ENCODE measurements at places on chromosomes 4 and X.

- DNase-seq = peak; percentile 70
These were observed 240.6 kb downstream of the AFAP1 start for GRCh38 chr4:7699031-7699430.

GRCh38 chrX:72105436-72105835 is 26.3 kb downstream of the RTL5 start:
- no peak for DNase-seq

GRCh38 chr4:88737307-88737941 is 39.8 kb upstream of the NAP1L5 start:
- DNase-seq = no peak

DNA sequence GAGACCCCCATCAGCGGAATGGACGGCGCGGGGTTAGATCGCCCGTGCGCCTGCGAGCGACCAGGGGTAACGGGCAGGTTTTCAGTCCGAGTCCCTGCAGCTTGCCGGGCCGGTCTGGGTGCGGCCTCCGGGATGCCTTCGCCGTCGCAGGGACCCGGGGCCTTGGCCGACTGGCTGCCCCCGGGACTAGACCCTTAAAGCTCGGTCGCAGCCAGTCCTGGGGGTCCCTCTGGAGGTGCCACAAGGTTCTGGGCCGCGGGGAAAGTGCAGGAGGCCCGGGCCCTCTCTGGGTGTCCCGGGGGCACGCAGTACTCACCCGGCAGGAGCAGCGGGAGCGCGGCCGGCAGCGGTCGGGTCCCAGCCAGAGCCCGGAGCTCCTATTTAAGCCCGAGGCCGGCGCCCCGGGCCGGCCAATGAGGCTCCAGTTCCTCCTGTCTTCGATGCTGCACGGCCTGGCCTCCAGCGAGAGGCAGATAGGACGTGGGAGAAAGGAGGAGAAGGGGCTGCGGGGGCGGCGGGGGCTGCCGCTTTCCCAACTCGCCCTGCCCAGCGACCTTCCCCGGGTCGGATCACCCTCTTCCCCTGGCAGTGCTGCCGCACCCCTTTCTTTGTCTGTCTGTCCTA is at the start of gene SPON2:
Gene SPON2, minus strand, starts transcription at position 356 of the 624 bp plus-strand sequence.
- DNase-seq = no peak

DNA sequence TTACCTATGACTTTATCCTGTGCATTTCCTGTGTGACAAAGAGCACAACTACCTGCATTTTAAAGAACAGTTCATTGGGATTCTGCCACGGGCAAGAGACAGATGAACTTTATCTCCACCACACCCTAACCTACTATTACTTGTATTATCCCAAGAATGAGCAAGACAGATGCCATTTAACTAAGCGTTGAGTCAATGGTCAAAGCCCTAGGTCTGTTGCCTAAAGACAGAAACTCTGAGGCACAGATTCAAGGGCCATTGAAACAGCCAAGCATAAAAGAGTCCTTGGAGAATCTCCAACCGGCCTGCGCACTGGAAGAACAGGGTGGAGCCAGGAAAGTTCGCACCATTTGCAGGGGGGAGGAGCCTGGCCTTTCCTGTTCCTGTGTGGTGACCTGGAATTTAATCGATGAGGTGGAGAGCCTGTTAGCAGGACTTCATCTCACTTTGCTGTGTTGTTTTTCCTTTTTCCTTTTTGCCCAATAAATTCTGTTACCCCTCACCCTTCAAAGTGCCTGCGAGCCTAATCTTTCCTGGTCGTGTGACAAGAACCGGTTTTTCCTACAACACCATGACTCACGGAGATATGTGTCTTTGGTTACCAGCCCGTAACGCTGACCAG is 146.4 kb upstream of the DIAPH2 start:
- DNase-seq = no peak

DNA sequence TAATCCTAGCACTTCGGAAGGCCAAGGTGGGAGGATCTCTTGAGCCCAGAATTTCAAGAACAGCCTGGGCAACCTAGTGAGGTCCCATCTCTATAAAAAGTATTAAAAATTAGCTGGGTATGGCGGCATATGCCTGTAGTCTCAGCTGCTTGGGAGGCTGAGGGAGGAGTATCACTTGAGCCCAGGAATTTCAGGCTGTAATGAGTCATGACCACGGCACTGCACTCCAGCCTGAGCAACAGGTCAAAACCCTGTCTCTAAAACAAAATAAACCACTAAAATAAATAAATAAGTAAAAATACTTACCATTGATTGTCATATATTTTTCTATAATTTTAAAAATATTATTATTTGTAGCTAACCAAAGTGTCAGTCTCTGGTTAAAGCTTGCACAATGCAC is 315.6 kb upstream of the SMIM31 start:
- no peak for DNase-seq

GRCh38 chr4:93127489-93127888 is 701.1 kb upstream of the ATOH1 start:
- DNase-seq = no peak

DNA sequence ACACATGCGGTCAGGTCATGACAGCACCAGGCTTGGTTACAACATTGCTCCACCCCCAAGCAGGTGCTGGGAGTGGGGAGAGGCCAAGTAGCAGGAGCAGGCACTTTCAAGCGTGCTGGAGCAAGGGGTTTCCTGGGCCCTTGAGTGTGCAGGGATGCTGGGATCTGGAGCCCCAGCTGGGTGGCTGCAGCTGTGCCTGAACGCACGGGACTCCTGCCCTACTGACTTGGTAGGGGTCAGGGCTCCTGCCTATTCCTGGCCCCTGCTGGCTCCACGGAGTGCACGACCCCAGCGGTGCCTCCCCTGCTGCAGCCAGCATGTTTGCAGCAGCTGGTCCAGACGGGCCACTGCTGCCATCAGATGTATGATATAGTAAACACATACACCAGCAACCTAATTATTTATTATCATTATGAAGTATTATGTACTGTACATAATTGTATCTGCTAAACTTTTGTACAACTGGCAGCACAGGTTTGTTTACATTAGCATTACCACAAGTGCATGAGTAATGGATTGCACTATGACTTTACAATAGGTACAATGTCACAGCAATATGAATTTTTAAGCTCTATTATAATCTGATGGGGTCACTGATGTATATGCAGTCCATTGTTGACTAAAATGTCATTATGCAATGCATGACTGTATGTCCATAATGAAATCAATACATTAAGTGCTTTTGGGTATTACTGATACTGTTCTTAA is 620.6 kb downstream of the RAPGEF2 start:
- DNase-seq = no peak

DNA sequence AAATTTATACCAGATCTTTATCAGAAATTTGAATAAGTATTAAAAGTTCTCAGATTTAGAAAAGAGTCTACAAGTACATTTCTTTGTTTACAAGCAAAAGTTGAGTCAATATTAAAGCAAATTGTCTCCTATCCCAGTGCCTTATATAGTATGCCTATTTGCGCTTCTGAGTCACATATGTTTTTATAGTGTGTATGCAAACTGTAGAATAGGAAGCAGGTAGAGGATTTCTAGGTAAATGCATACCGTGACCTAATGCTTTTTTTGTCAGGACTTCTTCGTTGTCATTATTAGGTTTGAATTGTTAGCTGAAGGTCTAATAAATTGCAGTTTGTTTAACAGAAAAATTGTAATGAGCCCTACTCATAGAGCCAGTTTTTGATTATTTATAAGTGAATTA is 22.2 kb downstream of the CEP44 start:
- no peak for DNase-seq

DNA sequence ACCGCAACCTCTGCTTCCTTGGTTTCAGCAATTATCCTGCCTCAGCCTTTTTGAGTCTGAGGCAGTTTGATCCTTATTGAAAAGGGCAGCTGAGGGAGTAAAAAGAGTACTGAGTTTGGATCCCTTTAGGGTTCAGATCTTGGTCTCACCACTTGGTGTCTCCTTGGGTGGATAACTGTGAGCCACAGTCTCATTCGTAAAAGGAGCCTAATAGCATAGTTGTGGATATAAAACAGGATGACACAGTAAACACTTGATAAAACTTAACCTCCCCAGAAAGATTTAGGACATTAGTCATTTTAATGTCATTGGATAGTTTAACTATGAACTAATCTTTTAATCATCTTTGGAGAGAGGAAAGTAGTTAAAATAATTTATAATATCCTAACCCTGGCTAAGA is 173.0 kb downstream of the ANK2 start:
- no peak for DNase-seq

GRCh38 chr4:112973750-112974251 is 75.7 kb upstream of the ANK2 start:
- no peak for DNase-seq

DNA sequence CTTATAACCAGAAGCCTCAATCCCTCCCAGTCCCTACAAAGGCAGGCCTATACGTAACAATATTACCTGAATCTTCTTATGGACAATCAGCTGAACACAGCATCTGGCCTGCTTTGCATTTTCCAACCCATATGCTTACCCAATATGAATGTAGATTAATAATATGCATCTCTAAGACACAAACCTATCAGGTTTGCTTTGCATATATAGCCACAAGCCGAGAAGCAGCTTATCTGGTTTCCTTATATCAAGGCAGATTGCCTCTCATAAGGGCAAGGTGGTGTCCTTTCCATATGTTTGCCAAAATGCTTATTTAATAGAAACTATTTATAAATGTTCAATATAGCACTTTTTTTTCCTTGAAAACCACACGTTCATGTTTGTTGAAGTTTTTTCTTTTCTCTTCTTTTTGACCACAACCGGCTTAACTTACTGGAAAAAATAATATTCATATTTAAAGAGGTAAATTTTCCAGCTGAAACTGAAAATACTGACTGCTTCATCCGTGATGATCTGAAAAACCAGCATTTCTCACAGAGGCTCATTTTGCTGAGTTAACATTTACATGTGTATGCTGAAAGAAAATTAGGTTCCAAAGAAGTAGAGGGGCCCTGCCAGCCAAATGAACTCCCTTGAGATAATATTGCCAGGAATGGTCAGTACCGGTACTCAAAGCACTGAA is 3.8 kb downstream of the IL21 start:
- DNase-seq = no peak

DNA sequence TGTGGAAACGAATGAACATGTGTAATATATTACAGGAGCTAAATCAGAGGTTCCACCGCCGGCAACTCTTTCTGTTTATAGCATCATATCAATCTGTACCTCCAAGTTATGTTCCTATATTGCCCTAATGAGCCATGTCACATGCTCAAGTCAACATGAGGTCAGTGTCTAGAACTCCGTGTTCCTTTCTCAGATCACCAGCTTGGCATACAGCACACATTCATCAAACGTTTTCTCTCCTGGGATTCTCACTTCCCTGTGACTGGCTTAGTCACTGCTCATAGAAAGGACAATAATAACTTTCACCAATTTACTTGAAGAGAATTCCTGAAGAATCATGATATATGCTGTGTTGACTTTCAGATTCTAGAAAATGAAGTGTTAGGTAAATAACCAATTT is 532.0 kb upstream of the SPANXN1 start:
- no peak for DNase-seq

DNA sequence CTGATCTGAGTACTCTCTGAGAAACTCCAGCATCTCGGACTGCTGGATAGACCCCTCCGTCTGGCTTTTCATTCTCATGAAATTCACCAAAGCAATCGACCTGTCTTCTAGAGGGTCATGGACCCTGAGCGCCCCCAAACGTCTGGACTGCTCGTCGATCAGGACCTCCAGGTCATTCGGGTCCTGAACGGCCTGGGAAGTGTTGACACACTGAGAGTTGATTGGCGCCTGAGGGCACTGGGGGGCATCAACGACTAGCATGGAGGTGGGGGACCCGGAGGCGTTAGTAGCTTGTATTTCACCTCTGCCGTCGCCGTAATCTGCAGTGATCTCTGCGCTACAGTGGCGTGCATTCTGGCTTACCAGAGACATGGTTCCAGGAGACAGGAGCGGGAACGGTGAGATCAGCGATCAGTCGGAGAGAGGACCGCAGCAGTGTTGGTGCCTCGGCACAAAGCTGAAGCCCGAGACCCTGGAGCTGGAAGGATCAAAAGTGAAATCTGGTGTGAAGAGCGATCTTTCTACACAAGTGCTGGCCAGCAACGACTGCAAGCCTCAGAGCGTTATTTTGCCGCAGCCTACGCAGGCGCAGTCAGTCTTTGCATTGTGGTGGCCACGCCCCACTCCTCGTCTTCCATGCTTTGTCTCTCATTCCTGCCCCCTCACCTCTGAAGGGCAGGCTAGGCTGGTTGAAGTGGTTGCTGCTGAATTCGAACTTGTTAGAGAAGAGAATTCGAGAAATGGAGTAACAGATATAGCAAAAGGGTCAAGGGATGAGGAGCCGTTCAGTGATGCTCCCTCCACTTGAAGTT is at the start of gene MAGEE2:
Gene MAGEE2, minus strand, starts transcription at position 575 of the 812 bp plus-strand sequence. Its CDS starts 203 bp downstream, at position 372.
- no peak for DNase-seq

DNA sequence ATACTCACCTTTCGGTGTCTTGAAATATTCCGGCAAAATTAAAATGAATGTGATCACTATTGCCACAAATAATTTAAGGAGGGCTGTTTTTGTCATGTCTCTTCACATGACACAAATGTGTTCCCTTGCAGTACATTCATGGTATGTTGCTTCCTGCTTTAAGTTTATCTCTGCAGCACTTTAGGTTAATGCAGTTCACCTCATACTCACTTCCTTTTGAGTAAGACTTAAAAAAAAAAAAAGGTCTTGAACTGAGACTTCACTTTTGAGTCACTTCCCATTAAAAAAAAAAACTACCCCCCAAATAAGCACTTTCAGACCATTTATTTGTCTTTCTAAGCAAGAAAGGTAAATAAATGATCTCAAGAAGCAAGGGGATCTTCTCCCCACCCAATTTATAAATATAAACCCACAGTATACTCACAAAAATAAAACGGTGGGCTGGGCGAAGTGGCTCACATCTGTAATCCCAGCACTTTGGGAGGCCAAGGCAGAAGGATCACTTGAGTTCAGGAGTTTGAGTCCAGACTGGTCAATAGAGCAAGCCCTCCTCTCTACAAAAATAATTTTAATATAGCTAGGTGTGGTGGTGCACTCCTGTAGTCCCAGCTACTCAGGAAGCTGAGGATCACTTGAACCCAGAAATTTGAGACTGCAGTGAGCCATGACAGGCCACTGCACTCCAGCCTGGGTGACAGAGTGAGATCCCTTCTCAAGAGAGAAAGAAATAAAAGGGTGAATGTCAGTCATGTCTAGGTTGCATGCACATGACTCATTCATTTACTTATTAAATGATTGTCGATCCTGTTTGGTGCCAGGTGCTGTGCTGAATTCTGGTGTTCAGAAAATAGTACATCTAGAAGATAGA is at the start of gene TMEM156:
Gene TMEM156, minus strand, starts transcription at position 192 of the 868 bp plus-strand sequence. Its CDS starts 96 bp downstream, at position 96.
- no peak for DNase-seq

GRCh38 chr4:113674251-113674650 is 87.3 kb downstream of the CAMK2D start:
- DNase-seq = no peak

- no peak for DNase-seq
These were observed 1055.5 kb downstream of the PCDH18 start for GRCh38 chr4:136476753-136477152.
